Mesothelial cell of epicardium (in vitro differentiated cells): ENCODE measurements at places on chromosomes 5 and 9. TPM values are rescaled to one million over a fixed set of nuclear protein-coding genes. Genes with fewer than 3 reads are reported as not detected.

The PRLR gene
- total RNA-seq: 1.2 to 2.1 TPM (median 1.7 TPM) in 3 replicates

The TAF11L2 gene
- total RNA-seq: not detected in 3 replicates

The TPPP gene
- total RNA-seq: 0.16 to 0.24 TPM (median 0.18 TPM) in 3 replicates

The HMMR gene
- total RNA-seq: 8.7 to 9.8 TPM (median 9.4 TPM) in 3 replicates

The THG1L gene
- 17.8 to 19.2 TPM (median 18.0 TPM) in 3 replicates for total RNA-seq

The MATR3 gene
- 267 to 318 TPM (median 280 TPM) in 3 replicates for total RNA-seq

The PCDHA11 gene
- total RNA-seq: 11.7 to 12.8 TPM (median 11.8 TPM) in 3 replicates

The SEMA5A gene
- total RNA-seq: 20.0 to 26.7 TPM (median 23.1 TPM) in 3 replicates

The CDH9 gene
- 0.65 to 1.2 TPM (median 0.66 TPM) in 3 replicates for total RNA-seq

The RBM18 gene
- total RNA-seq: 16.7 to 22.1 TPM (median 20.5 TPM) in 3 replicates

The SPATA6L gene
- 5.5 to 6.7 TPM (median 6.1 TPM) in 3 replicates for total RNA-seq

The SHC3 gene
- 2.1 to 2.9 TPM (median 2.1 TPM) in 3 replicates for total RNA-seq

The MXD3 gene
- total RNA-seq: 18.4 to 19.8 TPM (median 19.2 TPM) in 3 replicates

- DNase-seq: no peak
Measured at GRCh38 chr9:35569206-35569605, 35.9 kb upstream of the TESK1 start.

DNA sequence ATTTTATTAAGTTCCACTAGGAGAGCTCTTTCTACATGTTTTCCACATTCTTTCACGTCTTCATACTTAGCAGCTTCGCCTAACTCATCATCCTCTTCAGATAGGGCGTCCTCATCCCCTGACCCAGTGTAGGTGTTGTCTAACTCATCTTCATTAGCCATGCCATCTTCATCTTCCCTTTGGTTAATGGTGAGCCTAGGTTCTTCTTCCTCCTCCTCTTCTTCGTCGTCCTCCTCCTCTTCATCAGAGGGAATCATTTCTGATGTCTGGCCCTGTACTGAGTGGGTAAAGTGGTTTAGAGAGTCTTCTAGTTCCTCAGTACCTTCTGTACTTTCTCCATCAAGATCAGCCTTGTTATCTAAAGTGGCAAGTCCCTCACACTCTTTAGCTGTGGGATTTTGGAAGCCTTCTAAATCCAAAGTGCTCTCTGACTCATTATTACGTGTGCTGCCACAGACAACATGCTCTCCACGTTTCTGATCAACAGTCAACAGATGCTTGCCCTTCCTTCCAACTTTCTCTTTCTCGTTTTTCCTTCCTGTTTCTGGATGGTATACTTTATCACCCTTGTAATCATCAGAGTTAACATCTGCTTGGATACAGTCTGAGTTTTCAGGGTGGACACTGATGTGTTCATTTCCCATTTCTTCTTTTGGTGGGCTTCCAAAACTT, 31.1 kb downstream of the TUT7 start:
- DNase-seq: no peak

DNA sequence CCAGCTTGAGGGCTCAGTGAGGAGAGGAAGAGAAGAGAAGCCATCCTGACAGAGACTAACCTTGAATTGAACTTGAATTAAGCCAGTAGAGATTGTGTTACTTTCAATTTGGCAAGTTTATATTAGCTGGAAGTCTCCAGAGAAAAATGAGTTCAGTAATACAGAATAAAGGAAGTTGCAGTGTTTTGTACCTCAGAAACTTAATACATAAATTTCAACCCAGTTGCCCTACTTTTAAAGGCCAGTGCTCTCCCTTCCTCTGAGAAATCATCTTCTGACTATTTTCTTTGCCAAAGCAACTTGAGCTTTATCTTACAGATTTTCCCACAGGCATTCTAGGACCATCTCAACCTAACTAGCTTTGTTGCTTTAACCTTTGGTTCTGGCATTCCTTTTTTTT, 231.0 kb upstream of the GAS1 start:
- DNase-seq: no peak

DNA sequence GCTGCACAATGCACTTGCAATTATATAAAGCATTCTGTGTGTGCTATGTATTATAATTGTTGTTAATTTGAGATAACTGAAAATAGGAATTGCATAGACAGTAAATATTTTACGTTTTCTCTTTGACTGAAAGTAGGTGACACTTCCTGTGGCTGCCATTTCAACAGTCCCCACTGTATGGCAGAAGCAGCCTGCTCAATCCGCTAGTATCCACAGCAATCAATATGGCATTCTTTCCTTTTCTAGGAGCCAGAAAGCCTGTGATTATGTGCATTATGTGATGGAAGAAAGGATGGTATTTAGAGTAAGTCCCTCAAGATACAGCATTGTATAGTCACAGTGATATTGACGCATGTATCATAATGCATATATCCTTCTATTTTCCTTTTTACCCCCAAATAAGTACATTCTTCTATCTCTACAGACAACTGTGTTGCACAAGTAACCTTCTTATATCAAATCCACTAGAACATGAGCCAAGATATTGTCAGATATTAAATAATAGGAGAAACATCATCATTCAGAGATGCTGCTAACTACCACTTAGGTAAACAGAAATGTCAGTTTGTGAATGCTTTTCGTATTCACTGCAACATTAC, 59.7 kb downstream of the CARTPT start:
- DNase-seq: no peak

- no peak for DNase-seq
Measured at GRCh38 chr5:9951865-9952516, 297.7 kb downstream of the ATPSCKMT start.

- no peak for DNase-seq
Measured at GRCh38 chr9:28124917-28125316, 551.6 kb upstream of the C9orf72 start.

- DNase-seq: no peak
Measured at GRCh38 chr5:176806137-176806536, 4.2 kb upstream of the UNC5A start.

- DNase-seq: no peak
Measured at GRCh38 chr5:132094393-132095076, 20.9 kb downstream of the CSF2 start.

DNA sequence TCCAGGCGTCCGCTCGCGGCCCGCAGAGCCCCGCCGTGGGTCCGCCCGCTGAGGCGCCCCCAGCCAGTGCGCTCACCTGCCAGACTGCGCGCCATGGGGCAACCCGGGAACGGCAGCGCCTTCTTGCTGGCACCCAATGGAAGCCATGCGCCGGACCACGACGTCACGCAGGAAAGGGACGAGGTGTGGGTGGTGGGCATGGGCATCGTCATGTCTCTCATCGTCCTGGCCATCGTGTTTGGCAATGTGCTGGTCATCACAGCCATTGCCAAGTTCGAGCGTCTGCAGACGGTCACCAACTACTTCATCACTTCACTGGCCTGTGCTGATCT, 294 bp downstream of the ADRB2 start:
- no peak for DNase-seq

DNA sequence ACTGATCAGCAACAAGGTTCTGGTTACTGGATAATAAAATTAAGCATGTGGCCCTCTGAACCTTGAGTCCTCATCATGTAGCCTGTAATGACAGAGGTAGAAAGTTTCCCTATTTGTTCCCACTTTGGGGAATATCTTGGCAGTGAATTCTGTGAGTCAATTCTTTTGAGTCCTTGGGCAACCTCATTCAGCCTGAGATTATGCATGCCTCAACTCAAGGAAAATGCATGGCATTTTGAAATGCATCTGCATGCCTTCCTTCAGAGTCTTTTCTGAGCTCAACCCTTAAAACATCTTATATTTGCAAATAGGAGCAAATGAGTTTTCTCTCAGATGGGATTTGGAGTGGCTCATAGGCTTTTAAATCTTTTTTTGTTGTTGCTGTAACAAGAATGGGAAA, 218.1 kb upstream of the CD180 start:
- no peak for DNase-seq

DNA sequence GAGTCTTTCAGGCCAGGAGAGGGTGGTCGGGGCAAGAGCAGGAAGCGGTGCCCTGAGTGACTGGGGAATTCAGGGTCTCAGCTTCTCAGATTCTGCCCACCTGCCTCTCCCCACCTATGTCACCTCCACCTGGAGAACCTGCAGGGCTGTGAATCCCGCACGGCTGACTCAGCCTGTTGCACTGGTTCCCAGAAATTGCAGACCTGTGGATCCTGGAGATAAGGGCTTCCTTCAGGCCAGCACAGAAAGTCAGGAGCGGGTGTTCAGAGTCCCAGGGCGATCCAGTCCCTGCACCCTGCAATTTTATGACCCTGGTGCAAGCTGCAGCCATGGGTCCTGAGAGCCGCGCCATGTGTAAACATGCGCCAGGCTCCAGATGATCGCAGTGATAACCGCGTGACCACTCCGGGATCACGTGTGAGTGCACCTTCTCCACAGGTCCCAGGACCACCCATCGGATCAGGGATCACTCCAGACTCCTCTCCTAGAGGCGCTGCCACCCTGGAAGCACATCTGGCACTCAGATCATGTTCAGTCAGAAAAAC, 17.8 kb downstream of the IRX4 start:
- DNase-seq: no peak

GRCh38 chr5:122114501-122114900, 14.8 kb upstream of the ZNF474 start:
- DNase-seq: no peak

DNA sequence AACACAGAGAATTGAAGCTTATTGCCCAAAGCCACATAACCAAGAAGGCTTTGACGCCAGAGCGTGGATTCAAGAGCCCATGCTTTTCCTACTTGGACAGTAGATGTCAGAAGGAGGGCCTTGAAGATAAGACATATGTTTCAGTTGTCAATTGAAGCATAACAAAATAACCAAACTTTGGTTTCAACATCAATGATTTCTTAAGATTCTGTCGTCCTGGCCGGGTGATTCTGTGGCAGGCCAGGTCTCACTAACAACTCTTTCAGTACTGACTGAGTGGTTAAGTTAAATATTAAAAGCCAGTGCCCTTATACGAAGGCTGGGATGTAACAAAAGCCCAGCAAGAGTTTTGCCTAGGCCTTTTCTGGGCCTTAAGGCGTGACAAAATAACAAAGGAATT, 94.0 kb downstream of the RCL1 start:
- no peak for DNase-seq

- no peak for DNase-seq
Measured at GRCh38 chr5:115306011-115306536, 9.6 kb upstream of the CCDC112 start.

DNA sequence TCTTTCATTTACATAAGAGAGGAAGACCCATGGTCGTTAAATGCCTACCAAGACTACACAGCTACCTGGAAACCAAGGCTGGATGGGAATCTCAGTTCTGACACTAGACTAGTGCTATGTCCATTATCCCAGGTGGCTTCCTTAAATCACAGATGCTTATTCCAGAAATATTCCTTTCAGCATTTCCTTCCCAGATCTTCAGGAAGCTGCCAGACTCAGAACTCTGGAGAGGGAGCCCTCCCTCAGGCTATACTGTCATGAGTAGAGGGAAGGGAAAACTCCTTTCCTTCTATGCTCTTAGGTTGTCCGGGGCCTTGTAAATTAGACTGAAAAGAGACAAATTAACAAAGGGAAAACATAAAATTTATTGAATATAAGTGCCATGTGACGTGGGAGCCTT, 20.8 kb downstream of the FREM1 start:
- DNase-seq: no peak

DNA sequence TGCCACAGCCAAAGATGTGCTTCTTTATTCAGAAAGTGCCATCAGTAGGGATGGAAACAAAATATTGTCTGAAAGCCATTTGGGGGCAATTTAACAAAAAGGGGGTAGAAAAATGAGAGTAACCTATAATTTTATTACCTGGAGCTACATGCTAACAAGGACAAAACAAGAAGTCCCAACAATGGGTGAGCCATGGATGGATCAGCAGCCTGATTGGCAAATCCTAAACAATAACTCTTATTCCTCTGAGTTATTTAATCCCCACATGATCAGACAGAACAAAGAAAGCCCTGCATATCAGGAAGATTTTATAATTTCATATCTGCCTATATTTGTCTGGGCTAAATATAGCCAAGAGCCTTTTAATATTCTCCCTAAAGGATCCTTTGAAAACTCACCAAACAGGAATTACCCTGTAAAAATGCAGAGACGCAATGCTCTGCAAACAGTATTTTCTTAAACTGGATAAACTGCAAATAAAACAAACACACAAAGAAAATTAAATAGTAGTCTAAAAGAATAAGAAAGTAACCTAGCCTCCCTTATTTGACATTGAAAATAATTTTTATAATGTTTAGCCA, 483.4 kb downstream of the ZNF608 start:
- no peak for DNase-seq
